ENCODE measurements at places on chromosomes 12 and 14.

DNA sequence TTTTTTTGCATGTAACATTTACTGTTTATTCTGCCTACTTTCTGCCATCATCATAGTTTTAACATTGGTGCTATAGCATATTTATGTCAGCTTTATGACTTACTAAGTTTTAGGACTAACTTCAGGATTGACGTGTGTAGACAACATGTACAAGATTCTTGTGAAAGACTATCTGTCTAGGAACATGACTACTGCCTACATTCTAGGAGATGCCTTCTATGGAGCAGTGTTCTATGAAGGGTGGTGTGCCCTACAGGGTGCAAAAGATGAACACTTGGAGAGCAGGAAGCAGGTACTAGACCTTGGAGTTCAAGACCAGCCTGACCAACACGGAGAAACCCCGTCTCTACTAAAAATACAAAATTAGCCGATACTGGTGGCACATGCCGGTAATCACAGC is 118.6 kb downstream of the FGD4 start:
- no peak for DNase-seq

GRCh38 chr14:68182492-68182891 is 362.9 kb downstream of the RAD51B start:
- no peak for DNase-seq

DNA sequence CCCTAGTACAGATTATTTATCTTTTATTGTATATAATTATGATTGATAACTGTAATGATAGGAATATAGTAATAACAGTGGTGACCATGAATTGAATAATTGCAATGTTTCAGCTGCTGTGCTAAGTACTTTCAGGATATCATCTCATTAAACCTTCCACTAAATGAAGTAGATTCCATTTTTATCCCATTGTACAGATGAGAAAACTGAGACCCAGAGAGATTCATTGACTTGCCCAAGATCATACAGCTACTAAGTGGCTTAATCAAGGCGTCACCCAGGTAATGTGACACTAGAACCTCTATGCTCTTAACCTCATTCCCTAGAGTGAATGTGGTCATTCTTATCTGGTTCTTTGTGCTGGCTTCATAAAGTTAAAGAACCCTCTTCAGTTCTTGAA is 124.6 kb downstream of the KTN1 start:
- DNase-seq, result no peak

- no peak for DNase-seq
Observed at GRCh38 chr12:123676616-123677320, 5.9 kb downstream of the TCTN2 start.

DNA sequence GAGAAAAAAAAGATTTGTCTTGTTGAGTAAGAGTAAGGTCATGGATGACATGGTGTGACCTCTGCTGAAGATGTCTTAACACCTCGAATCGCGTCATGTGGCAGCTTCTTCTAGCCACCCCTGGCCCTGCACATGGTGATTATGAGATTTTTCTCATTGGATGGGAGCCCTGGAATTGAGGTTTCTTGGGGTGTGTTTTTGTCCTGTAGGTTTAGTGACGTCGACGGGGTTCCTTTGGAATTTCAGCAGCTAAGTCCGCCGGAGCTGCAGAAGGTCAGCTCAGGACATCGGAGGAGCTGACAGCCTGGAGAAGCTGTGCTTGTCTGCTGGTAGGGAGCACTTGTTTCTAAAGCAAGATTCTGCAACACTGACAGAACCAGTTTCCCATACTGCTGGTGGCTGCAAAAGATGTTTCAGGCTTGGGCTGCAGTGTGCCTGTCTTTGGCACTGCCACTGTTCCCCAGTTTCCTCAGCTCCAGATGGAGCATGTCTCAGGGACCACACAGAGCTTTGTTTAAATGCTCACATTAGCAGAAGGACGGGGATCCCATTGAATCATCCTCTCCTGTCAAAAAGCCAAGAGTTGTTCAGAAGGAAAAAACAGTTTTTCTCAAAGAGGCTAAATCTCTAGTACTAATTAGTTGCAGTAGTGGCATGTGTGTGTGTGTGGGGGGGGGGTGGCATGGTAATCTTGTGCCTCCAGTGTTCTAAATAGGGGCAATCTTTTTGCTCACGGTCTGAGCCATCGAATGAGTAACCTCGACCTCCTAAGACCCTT is 5.2 kb upstream of the FOS start:
- no peak for DNase-seq

GRCh38 chr12:75116646-75117198 is 92.9 kb downstream of the KCNC2 start:
- no peak for DNase-seq

GRCh38 chr14:100622224-100622623 is 35.0 kb upstream of the BEGAIN start:
- DNase-seq, result no peak

DNA sequence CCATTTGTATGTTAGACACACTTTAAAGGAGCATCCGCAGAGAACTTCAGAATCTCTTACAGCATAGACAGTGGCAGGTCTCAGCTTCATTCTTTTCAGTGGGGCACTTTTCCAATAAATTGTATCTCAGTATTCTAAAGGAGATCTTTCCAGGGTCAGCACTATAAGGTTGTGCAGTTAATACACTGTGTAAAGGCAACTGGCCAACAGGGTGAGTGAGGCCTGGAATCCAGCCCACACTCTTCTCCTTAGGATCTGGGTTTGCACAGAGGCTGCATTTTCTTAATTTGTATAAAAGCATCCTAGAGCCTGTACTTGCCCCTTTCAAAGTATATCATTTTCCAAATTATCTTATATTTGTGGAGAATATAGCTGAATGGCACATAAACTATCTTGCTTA is 94.2 kb downstream of the MYF5 start:
- no peak for DNase-seq

DNA sequence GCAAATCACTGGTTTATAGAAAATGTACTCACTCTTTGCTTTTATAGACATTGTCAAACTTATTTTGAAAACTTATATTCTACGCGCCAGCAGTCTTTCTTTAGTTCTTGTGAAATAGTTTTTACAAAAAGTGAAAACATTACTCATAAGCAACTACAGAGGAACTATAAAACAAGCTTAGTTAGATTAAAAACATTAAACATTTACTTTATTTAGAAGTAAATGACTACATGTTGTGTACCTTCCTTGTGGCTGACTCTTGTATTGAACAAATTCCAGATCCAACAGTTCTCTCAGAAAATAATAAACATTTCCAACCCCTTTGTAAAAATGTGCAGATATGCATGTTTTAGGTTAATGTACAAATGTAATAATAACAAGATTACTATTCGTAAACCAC is 198.5 kb downstream of the SOX5 start:
- DNase-seq, result no peak

DNA sequence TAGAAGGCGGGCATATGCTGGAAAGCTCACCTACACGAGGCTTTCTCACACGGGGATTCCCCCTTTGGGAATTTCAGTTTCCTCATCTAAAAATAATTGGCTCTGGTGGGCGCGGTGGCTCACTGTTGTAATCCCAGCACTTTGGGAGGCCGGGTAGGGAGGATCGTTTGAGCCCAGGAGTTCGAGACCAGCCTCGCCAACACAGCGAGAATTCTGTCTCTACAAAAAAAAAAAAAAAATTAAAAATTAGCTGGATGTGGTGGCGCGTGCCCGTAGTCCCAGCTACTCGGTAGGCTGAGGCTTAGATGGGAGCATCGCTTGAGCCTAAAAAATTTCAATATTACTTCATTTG is 400 bp upstream of the NDUFA12 start:
- no peak for DNase-seq

DNA sequence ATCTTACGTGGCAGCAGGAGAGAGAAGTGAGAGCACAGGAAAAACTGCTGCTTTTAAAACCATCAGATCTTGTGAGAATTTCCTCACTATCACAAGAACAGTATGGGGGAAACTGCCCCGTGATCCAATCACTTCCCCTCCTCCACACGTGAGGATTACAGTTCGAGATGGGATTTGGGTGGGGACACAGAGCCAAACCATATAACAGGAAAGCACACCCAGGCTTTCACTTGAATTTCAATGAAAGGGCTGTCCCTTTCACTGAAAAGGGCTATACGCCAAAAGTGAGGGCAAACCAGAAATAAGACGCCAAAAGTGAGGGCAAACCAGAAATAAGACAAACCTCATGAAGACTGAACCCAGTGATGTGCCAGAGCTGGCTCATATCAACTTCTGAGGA is 22.8 kb upstream of the TMEM233 start:
- DNase-seq, result no peak

DNA sequence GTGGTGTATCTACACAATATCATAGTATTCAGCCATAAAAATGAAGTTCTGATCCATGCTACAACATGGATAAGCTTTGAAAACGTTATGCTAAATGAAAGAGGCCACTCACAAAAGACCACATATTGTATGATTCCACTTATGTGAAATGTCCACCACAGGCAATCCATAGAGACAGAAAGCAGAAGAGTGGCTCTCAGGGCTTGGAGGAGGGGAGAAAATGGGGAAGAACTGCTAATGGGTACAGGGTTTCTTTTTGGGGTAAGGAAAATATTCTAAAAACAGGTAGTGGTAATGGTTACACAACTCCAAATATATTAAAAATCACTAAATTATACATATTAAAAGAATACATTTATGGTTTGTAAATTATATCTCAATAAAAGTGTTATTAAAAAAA is 16.5 kb downstream of the SCNN1A start:
- no peak for DNase-seq

DNA sequence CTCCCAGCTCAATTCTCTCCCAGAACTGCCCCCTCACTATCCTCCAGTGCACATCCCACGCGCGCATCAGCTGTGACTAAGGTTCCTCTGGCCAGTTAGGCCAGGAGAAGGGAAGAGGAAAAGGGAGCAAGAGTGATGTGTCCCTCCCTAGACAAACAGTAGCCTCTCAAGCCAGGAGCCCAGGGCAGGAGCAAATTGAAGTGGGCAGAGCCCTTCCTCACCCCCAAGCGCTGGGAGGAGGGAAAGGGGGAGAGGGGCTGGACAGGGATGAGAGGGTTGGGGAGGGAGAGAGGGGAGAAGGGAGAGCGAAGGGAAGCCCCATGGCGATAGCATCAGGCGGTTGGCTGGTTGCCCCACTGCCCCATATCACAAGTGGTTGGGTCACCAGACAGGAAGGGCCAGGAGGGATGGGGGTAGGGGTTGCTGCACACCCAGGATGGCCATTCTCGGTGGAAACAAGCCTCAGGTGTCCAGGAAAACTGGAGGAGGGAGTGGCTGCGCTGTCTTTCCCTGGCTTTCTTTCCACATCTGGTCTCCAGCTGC is 1.1 kb downstream of the CD63 start:
- no peak for DNase-seq

DNA sequence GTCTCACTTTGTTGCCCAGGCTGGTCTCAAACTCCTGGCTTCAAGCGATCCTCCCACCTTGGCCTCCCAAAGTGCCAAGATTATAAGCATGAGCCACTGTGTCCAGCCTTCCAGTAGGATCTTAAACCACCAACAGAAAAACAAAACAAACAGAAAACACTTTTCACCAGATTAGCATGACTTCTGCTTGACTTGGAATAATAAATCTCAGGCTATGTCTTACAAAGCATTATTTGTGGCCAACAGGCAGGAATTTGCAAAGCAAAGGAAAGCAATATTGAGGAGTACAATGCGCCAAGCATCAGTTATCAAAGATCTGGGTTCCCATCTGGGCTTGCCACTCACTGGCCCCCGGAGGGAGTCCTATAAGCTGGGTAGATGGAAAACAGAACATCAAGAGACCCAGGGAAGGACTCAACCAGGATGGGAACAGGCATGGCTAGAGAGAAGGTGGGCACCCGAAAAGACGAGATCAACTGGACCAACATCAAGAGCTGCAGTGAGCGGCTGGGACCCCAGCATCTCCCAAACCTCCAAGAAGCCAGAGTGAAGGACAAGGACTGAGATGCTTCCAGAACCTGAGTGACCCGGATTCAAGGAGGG is 101.2 kb downstream of the TMEM30B start:
- no peak for DNase-seq

DNA sequence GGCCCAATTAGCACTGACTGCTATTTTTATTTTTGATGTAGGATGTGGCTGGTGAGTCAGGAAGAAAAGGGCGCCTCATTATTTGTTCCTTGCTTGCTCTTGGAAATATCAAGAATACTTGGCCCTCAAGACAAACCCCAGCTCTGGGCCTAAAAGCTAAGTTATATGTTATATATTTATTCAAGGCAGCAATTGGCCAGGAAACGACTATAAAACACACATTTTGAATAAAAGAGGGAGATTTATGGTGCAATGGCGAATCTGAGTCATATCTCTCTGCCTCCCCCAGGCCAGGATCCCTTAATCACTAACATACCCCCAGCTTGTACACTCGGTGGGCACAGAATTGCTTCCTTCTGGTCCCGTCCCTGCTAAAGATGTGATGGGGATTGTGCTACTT is 63.3 kb downstream of the TBX5 start:
- no peak for DNase-seq

DNA sequence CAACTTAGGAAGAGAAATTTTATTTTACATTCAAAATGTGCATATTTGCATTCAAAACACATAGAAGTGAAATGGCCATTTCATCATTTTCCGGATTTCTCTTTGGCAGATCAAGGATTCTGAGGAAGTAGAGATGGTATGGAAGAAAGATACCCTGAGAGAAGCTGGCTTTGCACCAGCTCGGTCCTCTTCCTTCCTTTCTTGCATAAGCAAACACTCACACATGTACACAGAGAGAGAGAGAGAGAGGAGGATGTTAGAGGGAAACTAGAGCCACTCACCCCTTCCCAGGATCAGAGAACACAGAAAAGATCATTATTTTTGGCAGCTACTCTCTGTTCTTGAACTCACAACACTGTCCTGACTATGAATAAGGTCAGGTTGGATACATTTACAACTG is 15.6 kb upstream of the PLEKHD1 start:
- no peak for DNase-seq

DNA sequence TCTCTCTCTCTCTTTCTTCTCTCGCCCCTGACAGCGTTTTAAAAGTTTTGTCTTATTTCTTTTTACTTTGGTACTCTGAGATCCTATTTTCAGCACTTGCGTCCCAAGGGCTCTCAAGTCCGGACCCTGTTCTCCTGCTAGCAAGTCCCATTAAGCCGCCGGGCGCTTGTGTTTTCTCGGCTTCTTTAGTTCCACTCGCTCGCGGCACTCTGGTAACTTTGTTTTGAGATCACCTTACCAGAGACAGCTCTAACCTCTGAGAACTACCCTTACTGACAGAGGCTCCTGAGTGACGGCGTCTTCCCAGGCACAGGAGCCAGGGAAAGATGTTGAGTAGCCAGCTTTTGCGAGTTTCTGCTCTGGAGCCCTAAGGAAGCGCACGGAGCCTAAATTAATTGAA is 2.7 kb upstream of the MYF5 start:
- no peak for DNase-seq

GRCh38 chr14:100066962-100067361 is 1.7 kb downstream of the EVL start:
- DNase-seq, result no peak

All from D721Med (cell line).